Psoas muscle (tissue), 8 donors: ENCODE measurements at places on chromosomes 12 and 14. TPM values are rescaled to one million over a fixed set of nuclear protein-coding genes. Genes with fewer than 3 reads are reported as not detected.
A peak's percentile ranks its signal among the peaks of the same experiment; 100 is the strongest.

Gene ATP2A2
- total RNA-seq: 2,814 TPM

GRCh38 chr14:93732524-93732923, 55.8 kb downstream of the PRIMA1 start:
- no peaks in the 10 kb centered on the region for H3K27me3 ChIP-seq
- H3K27ac ChIP-seq: no peak overlapping the region
- no peaks in the 10 kb centered on the region for H3K4me1 ChIP-seq
- DNase-seq: peak; percentile 21
- no peak overlapping the region for H3K4me3 ChIP-seq

DNA sequence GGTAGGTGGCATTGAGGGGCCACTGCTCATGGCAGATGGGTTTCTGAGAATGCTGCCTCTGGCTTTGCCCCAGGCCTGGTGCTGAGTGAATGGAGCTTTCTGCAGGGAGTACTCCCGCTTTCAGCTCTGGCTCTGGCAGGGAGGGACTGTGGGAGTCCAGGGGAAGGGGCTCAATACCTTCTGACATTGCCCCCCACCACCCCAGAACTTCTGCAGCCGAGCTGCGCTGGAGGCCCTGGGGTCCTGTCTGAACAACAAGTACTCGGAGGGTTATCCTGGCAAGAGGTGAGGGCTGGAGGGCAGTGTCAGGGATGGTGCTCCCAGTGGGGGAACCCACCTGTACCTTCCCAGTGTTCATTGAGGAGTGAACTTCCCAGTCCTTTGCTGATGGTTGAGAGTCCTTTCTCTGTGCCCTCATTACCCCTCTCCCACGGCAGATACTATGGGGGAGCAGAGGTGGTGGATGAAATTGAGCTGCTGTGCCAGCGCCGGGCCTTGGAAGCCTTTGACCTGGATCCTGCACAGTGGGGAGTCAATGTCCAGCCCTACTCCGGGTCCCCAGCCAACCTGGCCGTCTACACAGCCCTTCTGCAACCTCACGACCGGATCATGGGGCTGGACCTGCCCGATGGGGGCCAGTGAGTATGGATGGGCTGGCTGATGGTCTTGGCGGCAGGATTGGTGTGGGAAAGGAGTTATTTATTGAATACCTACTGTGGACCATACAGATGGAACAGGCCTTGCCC, 1.9 kb downstream of the SHMT2 start:
- no peak for DNase-seq
- H3K4me3 ChIP-seq: no peak overlapping the region
- H3K27ac ChIP-seq: no peak overlapping the region
- no peaks in the 10 kb centered on the region for H3K27me3 ChIP-seq
- peaks cover 12% of the 10 kb centered on the region for H3K4me1 ChIP-seq

GRCh38 chr12:102876883-102877282, 40.2 kb downstream of the PAH start:
- no peak overlapping the region for H3K27ac ChIP-seq
- DNase-seq: no peak
- peaks cover 3% of the 10 kb centered on the region for H3K27me3 ChIP-seq
- no peaks in the 10 kb centered on the region for H3K4me1 ChIP-seq
- H3K36me3 ChIP-seq: no peaks in the 10 kb centered on the region

DNA sequence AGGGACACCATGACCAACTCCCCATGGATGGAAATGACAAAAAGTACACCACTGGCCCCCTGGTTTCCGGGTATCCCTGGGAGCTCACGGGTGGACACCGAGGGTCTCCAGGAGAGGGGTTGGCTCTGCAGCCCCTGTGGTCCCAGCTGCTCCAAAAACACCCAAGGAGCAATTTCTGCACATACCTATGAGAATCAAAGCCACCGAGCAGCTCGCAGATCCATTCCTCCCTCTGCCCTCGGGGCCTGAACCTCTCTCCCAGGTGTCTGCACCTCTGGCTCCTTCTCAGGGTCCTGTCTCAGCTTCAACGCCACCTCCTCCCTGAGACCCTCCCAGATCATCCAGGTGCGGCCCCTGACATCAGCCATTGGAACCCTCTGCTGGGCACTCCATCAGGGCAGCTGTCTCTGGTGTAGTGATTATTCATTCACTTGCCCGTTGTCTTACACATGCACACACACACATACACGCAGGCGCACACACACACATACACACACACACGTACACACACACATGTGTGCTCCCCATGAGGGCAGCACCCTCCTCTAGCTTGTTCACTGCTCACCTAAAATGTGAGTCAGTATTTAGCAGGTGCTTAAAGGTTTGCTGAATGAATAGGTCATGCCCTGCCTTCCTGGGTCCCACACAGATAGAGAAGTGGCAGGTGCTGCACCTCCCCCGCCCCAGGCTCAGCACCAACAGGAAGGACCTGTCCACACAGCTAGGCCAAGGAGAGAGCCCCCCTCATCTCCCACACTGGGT, 5.9 kb downstream of the RIMBP2 start:
- H3K4me1 ChIP-seq: no peaks in the 10 kb centered on the region
- no peak for DNase-seq
- H3K36me3 ChIP-seq: no peaks in the 10 kb centered on the region
- H3K4me3 ChIP-seq: no peak overlapping the region
- H3K27me3 ChIP-seq: peaks cover 12% of the 10 kb centered on the region

Gene ANKRD13A
- total RNA-seq: 13.7 TPM

- no peaks in the 10 kb centered on the region for H3K27me3 ChIP-seq
- no peak overlapping the region for H3K27ac ChIP-seq
- no peak for DNase-seq
- H3K4me3 ChIP-seq: no peak overlapping the region
Observed at GRCh38 chr12:40614923-40615322, 77.3 kb upstream of the CNTN1 start.

GRCh38 chr12:70449074-70449752, 83.1 kb downstream of the KCNMB4 start:
- no peaks in the 10 kb centered on the region for H3K4me1 ChIP-seq
- H3K27ac ChIP-seq: no peak overlapping the region
- no peaks in the 10 kb centered on the region for H3K36me3 ChIP-seq
- H3K27me3 ChIP-seq: no peaks in the 10 kb centered on the region
- H3K4me3 ChIP-seq: no peak overlapping the region

- no peaks in the 10 kb centered on the region for H3K27me3 ChIP-seq
- peak overlapping the region; percentile 60 for H3K27ac ChIP-seq
- H3K4me3 ChIP-seq: no peak overlapping the region
- H3K4me1 ChIP-seq: peaks cover 32% of the 10 kb centered on the region
- DNase-seq: no peak
- H3K36me3 ChIP-seq: no peaks in the 10 kb centered on the region
Observed at GRCh38 chr12:52249511-52250047, 16.5 kb downstream of the KRT7 start.

- no peaks in the 10 kb centered on the region for H3K27me3 ChIP-seq
- peak; percentile 34 for DNase-seq
- no peak overlapping the region for H3K27ac ChIP-seq
- H3K4me3 ChIP-seq: no peak overlapping the region
- H3K36me3 ChIP-seq: no peaks in the 10 kb centered on the region
Observed at GRCh38 chr12:2395354-2395977, 342.7 kb downstream of the CACNA1C start.

- H3K27ac ChIP-seq: no peak overlapping the region
- H3K4me1 ChIP-seq: no peaks in the 10 kb centered on the region
- H3K27me3 ChIP-seq: no peaks in the 10 kb centered on the region
- peaks cover 57% of the 10 kb centered on the region for H3K36me3 ChIP-seq
- no peak overlapping the region for H3K4me3 ChIP-seq
Observed at GRCh38 chr12:69602954-69603353, 7.8 kb downstream of the LRRC10 start.

Gene RIPK3
- total RNA-seq: 1.9 TPM
